Fibroblast of the aortic adventitia (primary cell): ENCODE measurements at places on chromosomes 11 and 22.

DNA sequence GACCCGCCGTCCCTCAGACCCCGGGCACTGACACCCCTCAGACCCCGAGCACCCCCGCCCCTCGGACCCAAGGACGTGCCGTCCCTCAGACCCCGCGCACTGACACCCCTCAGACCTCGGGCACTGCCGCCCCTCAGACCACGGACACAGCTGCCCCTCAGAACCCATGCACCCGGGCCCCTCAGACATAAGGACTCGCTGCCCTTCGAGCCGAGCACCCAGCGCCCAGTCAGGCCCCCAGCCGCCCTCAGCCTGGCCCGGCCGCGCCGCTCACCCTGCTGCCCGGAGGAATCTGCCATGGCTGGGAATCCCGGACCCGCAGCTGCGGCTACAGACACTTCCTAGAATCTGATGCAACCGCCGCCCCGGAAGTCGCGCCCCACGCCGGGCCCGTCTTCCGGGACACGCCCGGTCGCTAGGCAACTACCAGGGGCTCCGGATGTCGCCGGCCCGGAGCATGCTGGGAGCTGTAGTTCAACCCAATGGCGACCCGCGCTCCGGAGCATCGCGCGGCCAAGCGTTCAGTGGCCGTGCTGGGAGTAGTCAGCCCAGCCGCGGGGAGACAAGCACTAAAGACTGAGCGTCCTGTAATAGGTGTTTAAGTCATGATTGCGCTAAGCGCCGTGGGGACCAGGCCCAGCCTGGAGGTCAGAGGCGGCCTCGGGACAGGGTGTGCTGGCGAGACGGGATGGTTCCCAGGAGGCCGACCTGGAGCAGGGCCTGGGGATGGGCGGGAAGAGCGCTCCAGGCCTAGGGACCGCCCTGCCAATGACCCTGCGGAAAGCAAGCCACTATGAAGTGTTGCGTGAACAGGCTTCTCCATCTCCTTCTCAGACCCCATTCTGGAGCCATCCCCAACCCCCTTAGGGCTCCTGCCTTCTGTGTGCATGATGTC is at the start of gene CARS1:
Gene CARS1 (minus strand): TSS at position 355 of the 895 bp plus-strand sequence. CDS start 56 bp downstream, at position 299.
- DNase-seq = peak; percentile 90

- DNase-seq = no peak
Measured at GRCh38 chr22:33386270-33386669, 328.1 kb upstream of the SYN3 start.

- peak; percentile 66 for DNase-seq
Measured at GRCh38 chr11:110711776-110712658, at the start of gene ARHGAP20. Gene ARHGAP20 (minus strand): TSS chr11:110712437. CDS start chr11:110712231, 206 bp downstream.

- DNase-seq = peak; percentile 25
Measured at GRCh38 chr11:78499971-78500370, 74.7 kb downstream of the NARS2 start.

- no peak for DNase-seq
Measured at GRCh38 chr11:40882301-40882700, 577.2 kb downstream of the LRRC4C start.

- DNase-seq = no peak
Measured at GRCh38 chr11:85809191-85809590, 1.8 kb downstream of the SYTL2 start.

DNA sequence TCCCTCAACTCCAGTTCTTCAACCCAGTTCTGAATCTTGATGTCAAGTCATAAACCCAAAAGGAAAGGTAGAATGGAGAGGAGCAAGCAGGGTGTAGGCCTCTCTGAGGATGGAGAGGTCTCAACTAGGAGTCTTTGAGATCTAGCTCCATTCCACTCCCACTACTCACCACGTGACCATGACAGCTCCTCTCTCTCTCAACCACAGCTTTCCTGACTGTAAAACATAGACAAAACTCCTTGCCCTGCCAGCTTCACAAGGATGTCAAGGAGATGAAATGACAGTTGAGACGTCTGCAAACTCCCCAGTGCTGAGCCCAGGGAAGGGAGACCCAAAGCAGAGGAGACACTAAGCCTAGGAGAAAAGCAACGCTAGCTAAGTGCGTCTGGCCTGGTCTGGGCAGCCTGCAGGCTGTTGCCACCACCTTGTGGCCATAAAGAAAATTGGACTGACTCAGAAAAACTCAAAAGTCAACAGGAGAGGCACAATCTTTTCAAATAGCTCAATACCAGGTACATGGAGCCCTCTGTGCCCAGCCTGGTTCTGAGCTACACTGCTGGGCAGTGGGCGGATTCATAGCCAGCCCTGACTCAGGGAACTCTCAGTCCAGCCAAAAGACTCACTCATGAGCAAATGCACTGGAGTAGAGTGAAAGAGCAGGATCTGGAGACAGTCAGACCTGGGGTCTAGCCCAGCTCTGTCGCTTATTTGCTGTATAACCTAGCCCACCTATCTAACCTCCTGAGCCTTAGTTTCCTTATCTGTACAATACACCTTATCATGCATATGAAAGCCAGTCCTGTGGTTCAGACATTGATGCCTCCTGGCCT is 3.4 kb downstream of the CLPB start:
- peak; percentile 71 for DNase-seq

DNA sequence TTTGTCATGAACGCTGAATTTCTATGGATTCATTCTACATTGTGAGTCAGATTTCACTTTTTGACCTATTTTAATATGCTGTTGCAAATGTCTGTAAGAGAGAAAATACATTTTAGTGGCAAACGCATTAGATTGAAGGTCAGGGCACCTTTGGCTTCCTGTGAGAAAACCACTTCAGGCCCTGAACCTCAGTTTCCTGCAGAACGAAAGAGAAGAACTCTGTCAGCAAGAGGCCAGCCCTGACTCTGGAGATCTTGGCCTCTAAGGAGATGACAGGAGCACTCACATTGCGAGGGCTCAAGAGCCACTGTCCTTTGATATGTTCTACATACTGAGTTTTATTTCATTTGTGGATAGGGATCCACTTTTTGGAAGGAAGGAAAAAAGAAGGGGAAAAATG is 83.6 kb downstream of the KCNJ1 start:
- no peak for DNase-seq

- DNase-seq = no peak
Measured at GRCh38 chr11:121445071-121445768, 6.9 kb upstream of the SORL1 start.

- DNase-seq = no peak
Measured at GRCh38 chr11:95886462-95886861, 37.4 kb downstream of the MTMR2 start.

DNA sequence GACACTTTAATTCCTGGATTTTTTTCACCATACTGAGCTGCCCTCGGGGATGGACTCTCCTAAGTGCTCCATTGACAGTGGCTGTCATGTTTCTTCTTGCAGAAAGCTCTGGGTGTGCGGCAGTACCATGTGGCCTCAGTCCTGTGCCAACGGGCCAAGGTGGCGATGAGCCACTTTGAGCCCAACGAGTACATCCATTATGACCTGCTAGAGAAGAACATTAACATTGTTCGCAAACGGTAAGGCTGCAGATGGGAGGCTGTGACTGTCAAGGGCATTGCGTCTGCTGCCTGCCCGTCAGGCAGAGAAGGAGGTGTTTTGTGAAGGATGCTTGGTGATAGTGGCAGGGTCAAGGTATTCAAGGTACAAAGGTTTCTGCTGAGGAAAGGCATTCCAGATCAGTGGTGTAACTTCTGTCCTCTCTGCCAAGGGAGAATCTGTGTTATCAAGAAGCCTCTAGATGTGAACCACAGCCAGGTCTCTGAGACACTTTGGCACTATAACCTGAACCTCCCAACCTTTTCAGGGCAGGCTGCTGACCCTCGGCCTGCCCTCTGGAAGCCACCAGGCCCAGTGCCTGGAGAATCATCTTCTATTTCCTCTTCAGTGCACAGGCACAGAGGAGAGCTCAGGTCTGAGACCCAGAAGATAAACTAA is 30.8 kb downstream of the ACO2 start:
- DNase-seq = no peak

GRCh38 chr11:107682171-107682570 is 29.7 kb downstream of the SLN start:
- no peak for DNase-seq
